ENCODE measurements at places on chromosomes 4 and X.

GRCh38 chr4:73743795-73744194 is 3.4 kb downstream of the CXCL8 start:
- no peak for DNase-seq

DNA sequence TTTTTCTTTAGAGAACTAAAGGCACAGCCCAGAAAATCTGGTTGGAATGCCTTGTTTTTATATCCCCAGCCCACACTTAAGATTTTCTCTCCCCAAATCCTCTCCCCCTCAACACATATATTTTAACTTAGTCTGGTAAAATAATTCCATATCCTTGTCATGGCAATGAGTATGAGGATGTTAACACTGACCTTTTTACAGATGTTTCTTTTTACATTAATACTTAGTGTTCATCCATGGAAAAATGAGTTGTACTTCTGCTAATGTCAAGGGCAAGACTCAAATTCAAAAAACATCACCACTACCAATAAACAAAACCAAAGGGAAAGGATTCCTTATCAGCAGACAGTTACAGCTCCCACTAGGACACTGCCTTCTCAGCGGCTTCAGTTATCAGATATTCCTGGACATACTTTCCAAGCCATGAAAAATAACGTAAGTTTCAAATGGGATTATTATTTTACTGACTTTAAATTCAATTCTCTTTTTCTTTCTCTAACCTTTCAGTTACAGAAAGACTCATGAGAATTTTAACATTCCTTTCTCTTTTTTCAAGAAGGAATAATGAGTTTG is 83.3 kb downstream of the RASL11B start:
- DNase-seq = no peak

DNA sequence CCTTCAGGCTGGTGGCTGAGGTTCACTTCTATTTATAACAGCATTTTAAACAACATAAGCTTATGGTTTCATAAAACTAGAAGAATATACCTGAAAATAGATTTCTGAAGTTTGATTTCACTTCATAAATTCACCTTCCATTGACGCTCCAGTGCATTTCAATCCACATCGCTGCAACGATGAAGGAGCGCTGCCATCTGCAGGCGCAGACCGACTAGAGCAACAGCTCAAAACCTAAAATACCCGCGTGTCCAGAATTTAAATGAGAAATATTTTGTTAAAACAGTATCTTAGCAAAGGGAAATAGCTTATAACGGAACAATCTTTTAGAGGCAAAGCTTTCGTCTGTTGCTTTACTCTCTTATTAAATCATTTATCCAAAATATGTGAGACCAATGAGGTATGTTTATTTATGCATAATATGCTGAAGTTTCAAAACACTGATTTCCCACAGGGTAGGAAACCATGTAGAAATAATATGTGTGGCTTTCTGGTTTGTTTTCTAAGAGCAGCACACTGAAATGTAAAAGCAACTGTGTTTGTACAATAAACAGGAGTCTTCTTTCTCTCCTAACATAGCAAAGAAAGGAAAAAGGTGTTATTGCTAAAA is 816.4 kb upstream of the FRG1 start:
- DNase-seq = peak; percentile 33

DNA sequence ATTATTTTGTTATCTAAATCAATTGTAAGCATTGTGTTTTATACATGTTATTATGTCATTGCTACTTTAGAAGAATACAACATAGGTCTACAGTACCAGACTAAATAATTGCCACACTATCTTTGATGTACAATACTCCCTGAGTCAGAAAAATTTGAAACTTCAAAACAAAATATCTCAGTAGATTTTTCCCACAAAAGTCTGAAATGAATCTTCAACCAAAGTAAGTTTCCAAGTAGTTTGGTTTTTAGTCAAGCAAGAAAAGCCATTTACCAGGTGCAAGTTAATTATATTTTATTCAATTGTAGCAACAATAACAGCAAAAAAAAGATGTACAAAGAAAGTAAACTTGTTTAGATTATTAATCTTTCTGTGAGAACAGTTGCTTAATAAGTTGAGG is 11.4 kb upstream of the PARM1 start:
- DNase-seq = no peak

DNA sequence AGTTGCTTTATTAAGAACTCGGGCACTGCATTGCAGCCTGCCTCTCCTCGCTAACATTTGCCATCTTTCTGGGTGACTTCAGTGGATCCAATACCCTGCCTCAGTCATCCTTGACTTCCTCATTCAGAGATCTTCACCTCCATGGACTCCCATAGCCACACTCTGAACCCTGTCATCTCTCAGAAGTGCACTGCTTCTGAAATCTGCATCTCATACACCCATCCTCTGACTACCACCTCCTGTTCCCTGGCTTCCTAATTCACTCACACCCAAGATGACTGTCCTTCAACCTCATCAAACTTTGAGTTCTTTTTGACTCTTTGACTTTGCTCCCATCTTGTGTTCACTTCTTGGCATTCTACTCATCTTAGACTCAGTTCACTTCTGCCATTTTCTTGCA is 25.3 kb upstream of the CYBB start:
- no peak for DNase-seq

- DNase-seq = no peak
Measured at GRCh38 chrX:63652086-63652765, 132.8 kb downstream of the ARHGEF9 start.

DNA sequence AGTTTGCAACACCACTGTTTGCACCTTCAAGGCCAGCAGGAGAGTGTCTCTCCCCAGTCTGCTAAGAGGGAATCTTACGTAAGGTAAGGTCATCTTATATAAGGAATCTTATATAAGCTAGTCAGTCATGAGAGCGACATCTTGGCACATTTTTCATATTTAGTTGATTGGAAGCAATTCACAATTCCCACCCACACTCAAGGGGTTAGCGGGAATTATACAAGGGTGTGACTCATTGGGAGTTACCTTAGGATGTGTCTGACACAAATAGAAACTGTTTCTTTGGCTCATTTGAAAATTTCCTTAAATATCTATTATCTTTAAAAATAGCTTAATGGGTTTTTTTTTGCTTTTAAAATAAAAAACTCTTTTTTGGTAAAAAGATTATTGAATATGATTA is 62.1 kb upstream of the GRPR start:
- no peak for DNase-seq

DNA sequence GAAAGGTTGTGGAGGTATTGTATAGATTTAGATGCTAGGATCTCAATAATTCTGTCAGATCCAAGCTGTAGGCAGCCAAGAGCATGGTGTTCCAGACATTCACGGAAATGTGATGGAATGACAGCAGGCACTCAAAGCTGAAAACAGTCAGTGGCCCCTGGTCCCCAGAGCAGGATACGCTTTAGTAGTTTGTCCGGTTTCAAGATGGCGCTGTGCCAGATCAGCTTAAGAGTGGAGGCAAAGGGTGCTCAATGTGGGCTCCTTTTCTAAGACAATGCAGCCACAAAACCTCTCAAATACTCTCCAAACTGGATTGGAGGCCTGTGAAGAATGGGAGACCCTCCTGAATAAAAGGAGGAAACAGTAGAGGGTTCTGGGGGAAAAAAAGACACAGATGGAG is 291.2 kb upstream of the HS3ST1 start:
- DNase-seq = no peak

DNA sequence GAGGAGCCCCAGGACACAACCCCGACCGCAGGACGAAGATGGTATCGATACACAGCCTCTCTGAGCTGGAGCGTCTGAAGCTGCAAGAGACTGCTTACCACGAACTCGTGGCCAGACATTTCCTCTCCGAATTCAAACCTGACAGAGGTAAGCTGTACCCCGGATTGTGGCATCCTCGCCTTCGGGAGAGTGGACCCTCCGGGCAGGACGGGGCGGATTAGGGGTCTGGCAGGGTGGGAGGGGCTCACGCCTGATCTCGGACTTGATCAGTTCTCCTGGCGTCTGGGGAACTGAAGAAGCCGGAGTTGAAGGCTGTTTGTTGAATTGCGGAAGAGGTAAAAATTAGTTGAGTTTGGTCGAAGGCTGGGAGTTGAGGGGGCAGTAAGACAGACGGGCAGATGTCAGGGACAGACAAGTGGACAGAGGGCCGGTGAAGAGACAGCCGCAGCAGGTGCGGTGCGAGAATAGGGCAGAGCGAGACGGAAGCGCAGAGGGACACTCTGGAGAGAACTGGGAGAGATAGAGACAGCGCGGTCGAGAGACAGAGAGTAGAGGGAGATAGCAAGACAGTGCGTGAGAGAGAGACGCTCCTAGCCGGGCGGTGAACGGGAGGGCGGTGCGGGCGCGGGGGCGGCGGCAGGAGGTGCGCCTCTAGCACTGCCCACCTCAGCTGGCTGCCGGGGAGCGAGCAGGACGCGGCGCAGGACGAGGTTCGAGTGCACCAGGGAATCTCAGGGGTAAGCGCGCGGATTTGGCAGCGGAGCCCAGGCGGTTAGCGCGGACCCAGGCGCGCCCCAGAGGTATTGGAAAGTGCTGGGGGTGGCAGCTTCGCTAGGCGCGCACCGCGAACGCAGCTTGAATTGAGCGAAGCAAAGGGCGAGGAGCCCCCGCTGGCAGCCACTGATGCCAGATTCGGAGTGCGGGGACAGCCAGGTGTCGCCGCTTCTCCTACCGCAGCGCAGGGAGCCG is 23.9 kb downstream of the ARHGAP36 start:
- peak; percentile 60 for DNase-seq
